ENCODE measurements at places on chromosomes 16 and 17.

GRCh38 chr17:7123844-7124243 lies 9.2 kb upstream of the ASGR2 start:
- DNase-seq = no peak

DNA sequence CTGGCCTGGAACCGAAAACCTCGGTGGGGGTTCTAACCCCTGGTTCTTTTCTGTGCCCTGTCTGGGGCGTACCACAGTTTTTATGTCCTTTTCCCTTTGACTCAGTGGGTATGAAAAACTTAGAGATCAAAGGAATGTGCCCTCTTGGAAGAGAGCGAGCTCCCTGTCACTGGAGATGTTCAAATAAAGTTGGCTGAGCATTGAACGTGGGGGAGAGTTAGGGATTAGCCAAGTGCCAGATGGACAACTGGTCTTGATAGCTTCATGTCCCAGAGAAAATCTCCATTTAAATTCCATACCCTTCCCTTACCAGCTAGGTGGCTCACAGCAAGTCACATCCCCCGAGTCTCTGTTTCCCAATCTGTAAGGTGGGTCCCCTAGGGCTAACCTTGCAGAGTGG lies 9.5 kb downstream of the ADGRG1 start:
- DNase-seq = no peak

GRCh38 chr16:8673611-8674412 lies 605 bp upstream of the ABAT start:
- no peak for DNase-seq

DNA sequence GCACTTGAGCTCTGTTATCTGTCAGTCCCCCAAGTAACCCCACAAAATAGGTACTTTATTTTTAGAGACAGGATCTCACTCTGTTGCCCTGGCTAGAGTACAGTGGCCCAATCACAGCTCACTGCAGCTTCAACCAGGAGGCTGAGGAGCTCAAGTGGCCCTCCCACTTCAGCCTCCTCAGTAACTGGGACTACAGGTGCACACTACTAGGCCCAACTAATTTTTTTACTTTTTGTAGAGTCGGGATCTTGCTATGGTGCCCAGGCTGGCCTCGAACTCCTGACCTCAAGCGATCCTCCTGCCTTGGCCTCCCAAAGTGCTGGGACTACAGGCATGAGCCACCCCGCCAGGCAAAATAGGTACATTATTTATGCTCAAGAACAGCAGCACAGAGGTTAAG lies 99.6 kb downstream of the MGAT5B start:
- DNase-seq = no peak

DNA sequence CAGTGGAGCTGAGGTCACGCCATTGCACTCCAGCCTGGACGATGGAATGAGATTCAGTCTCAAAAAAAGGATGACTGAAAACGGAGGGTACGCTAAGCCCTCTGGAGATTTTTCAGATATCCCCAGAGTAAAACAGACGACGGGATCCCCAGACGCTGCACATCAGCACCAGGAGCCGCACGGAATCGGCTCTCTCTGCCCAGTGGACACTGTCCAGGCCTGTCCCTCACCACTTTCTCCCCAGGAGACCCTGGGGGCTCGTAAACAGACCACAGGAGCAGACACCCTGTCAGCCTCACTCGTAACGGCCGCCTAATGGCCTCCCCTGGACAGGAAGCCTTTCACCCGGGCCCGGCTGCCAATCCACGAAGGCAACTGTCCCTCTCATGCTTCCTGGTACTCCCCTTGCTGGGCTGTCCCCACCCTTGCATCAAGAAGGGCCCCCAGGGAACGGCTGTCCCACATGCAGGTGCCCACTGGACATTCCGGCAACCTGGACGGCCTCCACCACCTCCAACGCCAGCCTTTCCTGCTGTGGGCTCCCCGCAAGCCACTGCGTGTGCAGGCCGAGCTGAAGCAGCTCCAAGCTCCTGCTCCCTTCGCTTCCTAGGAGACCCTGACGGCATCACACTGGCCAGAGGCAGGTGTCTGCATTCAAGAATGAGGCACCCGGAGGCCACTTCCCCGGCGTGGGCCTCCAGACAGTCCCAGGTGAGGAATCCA lies 74.3 kb downstream of the TIMM22 start:
- no peak for DNase-seq

- no peak for DNase-seq
Measured at GRCh38 chr16:80123189-80123588, 417.6 kb upstream of the DYNLRB2 start.

- DNase-seq = no peak
Measured at GRCh38 chr16:57422026-57422944, 17.7 kb downstream of the CCL17 start.

DNA sequence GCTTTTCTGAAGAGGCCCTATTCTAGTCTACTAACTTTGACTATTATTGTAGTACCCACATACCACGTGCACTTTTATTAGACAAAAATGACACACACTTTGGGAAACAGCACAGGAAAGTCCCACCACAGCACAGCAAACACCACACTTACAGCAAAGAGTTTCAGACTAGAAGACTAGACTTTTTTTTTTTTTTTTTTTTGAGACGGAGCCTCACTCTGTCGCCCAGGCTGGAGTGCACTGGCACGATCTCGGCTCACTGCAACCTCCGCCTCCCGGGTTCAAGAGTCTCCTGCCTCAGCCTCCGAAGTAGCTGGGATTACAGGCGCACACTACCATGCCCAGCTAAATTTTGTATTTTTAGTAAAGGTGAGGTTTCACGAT lies 20.1 kb downstream of the YWHAE start:
- DNase-seq = no peak

GRCh38 chr17:2401426-2402221 lies 764 bp upstream of the MNT start:
- DNase-seq = peak; percentile 77

GRCh38 chr16:88007321-88007731 lies 56.1 kb downstream of the BANP start:
- DNase-seq = no peak

- DNase-seq = no peak
Measured at GRCh38 chr16:23519282-23519681, 9.0 kb upstream of the GGA2 start.

DNA sequence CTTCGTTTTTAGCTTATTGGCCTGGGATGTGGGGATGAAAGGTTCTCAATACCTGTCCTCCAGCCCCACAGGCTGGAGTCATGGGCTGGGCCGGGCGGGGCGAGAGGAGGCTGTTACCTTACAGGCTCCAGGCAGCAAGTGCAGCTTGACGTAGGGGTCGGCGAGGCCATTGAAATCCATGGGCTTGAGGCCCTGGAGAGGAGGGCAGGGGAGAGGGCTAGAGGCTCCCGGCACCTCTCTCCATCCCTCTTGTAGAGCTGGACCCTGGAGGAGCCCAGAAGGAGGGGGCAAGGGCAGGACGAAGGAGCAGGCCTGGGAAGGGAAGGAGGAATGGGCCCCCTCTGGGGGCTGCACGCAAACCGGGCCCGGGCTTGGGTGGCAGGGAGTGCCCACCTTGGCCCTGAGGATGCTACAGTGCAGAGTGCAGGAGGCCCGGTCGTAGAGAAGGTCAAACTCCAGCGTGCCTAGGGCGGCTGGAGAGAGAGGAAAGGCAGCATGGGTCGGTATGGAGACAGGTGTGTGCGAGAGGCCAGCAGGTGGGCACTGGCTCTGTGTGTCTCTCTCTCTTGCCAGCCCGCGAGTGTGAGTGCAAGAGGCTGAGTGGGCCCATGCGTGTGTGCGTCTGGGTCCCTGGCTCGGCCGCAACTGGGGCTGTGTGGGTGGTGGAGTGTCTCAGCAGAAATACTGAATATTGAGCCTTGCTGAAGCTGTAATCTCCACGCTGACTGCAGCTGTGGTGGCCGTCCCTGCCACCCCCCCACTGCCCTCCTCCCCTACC lies 1.6 kb downstream of the DOC2A start:
- DNase-seq = no peak

- no peak for DNase-seq
Measured at GRCh38 chr17:16171613-16172012, 43.7 kb downstream of the NCOR1 start.

- no peak for DNase-seq
Measured at GRCh38 chr16:81539009-81539758, 94.6 kb downstream of the CMIP start.

GRCh38 chr16:28546626-28547025 lies 7.1 kb upstream of the SGF29 start:
- DNase-seq = no peak

- DNase-seq = no peak
Measured at GRCh38 chr17:50947782-50948543, 81.8 kb upstream of the TOB1 start.

DNA sequence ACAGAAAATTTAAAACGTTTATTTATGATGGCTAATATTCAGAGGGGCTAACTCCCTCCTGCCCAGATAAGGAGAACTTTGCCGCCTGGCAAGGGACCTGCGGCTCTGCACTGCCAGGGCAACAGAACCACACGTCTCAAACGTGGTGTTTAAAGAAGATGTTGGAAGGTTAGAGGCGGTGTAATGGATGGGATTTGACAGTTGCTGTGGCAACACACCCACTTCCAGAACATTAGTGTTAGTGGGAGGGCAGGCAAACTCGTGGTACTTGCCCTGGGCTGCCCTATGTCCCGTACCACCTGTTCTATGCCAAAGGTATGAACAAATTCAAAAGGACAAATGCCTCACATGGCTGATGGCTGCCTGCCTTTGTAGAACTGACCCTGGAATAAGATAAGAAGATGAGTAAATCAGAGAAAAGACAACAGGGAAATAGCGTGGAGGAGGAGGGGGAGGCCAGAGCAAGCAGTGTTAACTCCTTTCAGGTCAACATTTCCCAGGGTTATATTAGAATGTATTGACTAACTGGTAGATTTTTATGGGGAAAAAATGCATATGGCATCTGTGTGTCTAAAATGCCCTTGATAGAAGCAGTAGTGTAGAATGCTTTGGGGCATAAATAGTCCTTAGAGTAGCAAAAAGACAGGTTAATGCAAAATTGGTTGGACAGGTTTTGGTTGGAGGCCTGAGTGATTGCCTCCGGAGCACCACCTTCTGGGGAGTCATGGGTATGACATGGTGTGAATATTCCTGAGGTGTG lies 30.8 kb downstream of the HLF start:
- no peak for DNase-seq

- no peak for DNase-seq
Measured at GRCh38 chr16:11688520-11688886, 20.2 kb downstream of the SNN start.

GRCh38 chr16:72725643-72726042 lies 322.3 kb downstream of the ZFHX3 start:
- DNase-seq = no peak

GRCh38 chr16:391885-392335 lies 5.1 kb upstream of the NME4 start:
- no peak for DNase-seq

GRCh38 chr17:3995067-3995466 lies 30.8 kb upstream of the ATP2A3 start:
- no peak for DNase-seq

DNA sequence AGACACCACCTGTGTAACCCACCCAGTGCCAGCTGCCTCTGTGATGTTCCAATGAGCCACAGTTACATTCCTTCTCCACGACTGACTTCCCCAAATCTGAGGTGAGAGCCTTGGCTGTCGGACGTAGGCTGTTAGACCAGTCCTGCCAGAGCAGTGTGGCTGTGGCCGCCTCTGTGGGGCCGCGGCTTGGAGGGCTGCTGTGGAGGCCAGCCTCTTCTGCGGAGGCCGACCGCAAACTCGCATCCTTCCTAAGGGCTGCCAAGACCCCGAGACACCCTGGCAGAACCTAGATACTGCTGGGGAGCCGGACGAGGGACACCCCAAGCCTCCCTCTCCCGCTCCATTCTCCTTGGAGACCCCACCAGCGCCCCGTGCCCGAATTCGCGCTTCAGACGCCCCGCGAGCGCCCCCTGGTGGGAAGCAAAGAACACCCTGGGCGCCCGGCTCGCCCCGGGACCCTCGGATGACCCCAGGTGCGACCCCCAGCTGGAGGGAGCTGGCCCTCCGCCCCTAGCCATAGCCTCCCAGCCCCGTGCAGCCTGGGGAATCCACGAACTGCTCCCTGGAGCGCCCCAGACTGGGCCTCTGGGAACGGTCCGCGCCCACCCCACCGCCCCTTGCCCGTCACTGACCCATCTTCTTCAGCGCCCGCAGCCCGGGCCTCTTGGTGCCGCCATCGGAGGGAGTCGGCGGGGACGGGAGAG lies 547 bp downstream of the PLCD3 start:
- no peak for DNase-seq

DNA sequence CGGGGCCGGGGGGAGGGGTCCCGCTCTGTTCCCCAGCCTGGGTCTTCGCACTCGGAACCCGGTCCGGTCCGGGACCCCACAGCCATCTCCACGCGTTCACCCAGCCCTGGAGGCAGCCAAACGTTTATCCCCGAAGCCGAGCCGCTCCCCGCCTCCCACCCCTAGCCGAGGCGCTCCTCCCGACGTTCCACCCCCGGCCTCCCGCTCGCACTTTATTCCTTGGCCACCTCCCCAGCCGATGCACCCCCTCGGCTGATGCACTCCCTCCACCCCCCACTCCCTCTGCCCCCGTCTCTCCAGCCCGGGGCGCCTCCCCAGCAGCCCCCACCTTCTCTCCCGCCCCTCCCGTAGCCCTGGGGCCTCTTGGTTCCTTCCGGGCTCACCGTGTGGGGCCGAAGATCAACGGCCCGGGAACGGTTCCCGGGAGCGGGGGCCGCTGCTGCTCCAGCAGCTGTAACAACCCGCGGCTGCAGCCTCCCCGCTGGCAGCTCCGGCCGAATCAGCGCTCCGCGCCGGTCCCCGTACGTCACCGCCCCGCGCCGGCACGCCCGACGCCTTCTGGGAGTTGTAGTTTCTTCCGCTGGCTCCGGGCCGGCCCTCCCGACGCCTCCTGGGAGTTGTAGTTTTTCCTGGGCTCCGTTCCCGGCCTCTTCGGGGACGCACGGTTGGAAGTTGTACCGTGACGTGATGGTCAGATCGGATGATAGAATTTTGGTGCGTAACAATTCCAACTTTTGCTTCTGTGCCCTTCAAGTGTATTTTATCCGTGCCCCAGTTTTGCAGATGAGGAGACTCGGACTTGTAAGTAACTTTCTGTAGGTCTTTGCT lies at the start of the genes LRRC3C and ORMDL3:
TSS of gene LRRC3C (plus strand) at position 632 of the 828 bp plus-strand sequence. CDS start 13,792 bp downstream, outside the sequence.
TSS of gene ORMDL3 (minus strand) at position 501 of the 828 bp plus-strand sequence. CDS start 3,398 bp downstream, outside the sequence.
- peak; percentile 79 for DNase-seq

- no peak for DNase-seq
Measured at GRCh38 chr17:2453325-2453724, 52.5 kb upstream of the MNT start.

- no peak for DNase-seq
Measured at GRCh38 chr17:76597156-76598003, 11.7 kb upstream of the ST6GALNAC2 start.

- no peak for DNase-seq
Measured at GRCh38 chr17:73291260-73291801, 20.5 kb downstream of the CDC42EP4 start.

DNA sequence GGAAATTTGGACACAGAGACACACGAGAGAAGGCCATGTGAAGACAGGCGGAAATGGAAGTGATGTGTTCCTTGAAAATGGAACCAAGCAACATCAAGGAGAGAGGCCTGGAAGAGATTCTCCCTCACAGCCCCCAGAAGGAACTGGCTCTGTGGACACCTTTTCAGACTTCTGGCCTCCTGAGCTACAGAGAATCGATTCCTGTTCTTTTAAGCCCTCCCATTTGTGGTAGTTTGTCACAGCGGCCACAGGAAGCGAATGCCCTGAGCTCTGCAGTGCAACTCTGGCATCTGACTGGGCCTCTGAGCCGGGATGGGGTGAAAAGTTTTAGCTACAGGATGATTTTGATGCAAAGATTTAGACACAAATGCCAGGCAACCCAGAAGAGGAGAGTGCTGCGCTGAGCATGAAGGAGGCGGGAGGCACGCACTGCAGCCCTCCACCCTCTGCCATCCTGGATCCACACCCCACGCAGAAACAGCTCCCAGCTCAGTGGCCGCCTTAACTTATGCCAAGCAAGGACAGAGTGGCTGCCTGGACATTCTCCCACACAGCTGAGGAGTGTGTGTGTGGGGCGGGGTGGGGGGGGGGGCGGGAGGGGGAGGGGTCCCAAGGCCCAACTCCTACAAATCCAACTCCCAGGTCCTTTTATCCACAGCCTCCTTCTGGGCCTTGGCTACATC lies 2.2 kb downstream of the TIMP2 start:
- no peak for DNase-seq

Data from cortex of kidney (tissue), 1 donor.